ENCODE measurements at places on chromosomes 12 and 14.
A peak's percentile ranks its signal among the peaks of the same experiment; 100 is the strongest.

DNA sequence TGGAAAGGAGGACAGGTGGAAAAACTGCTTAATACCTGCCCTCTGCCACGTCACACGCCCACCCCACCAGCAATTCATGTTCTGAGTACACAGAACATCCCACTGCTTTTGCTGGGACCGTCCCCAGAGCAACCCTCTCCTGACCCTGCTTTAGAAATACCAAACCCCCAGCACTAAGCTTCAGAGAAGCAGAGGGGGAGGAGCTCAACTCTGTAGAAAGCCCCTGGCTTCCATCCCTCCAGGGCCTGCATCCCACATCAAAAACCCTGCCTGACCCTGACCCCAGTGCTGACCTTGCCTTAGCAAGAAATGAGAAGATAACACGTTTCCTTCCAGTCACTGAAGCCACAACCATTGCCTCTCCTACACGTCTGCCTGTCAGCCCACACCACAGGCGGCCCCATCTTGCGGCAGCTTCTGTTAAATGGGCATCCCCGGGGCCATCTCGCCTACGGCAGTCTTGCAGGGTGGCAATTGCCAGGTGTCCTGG, 19.7 kb downstream of the VDR start:
- DNase-seq: no peak

- DNase-seq: no peak
These were observed 189.6 kb downstream of the DUSP6 start for GRCh38 chr12:89162589-89163261.

- DNase-seq: no peak
These were observed 108.7 kb downstream of the SLC8A3 start for GRCh38 chr14:70080076-70080475.

DNA sequence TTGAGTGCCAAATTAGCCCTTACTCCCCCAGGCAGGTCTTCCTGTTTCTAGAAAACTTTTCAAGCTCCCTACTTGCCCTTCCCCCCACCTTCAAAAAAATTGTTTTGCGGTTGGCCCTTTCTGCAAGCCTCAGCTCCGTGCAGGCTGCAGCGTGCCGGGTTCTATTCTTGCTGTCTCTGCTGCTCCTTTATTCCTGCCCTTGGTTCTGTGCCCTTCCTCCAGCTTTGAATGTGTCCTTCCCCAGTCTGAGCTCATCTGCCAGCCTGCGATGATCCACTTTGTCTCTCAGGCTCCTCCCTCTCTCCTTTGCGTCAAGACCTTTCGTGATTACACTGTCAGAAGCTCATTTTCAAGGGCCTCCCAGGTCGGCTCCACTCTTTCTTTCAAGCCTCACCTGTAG, 98.6 kb downstream of the IRF2BPL start:
- peak; percentile 43 for DNase-seq

DNA sequence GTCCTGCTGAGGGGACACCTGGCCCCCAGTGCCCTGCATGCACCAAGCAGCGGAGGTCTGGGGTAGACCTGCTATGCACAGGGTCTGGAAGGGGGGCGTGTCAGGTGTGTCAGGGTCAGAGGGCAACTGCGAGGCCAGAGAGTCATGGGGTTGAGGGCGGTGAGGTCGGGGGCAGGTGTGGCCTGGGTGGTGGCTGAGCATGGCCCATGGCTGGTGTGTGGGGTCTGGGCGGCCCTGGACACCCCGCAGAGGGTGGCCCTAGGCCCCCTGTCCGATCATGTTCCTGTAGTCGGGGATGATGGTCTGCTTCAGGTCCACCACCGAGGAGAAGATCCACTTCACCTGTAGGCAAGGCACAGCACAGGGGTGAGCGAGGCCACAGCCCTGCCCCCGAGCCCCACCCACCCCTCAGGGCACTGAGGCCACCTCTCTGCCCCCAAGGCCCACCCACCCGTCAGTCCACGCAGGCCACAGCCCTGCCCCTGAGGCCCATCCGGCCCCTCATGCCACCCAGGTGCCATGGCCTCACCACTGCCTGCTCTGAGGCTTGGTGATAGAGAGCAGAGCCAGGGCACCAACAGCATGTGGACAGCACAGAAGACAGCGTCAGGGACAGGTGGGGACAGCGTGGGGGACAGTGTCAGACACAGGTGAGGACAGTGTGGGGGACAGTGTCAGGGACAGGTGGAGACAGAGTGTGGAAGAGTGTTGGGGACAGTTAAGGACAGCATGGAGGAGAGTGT, 211.3 kb downstream of the TMEM121 start:
- DNase-seq: no peak

DNA sequence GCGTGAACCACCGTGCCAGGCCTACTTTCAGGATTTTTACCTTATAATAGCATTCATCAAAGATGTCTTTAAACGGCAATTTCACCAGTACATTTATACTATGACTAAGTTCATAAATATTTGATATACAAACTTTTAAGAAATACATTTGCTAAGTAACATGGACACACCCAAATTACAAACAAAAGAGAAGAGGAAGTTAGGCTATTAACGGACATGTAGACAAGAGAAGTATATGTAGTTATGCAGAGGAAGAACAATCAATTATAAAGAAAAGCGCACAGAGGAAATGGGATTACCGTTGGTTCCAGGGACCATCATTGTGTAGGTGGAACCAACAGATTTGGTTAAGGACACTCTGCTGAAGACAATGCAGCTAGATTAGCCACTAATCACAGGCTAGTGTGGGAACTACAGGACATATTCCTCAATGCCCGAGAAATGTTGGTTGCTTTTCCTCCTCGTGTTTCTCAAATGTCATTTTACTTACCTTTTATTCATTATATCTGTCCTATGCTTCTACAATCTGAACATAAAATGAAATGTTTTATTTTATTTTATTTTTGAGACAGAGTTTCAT, 24.0 kb upstream of the PKP2 start:
- no peak for DNase-seq

DNA sequence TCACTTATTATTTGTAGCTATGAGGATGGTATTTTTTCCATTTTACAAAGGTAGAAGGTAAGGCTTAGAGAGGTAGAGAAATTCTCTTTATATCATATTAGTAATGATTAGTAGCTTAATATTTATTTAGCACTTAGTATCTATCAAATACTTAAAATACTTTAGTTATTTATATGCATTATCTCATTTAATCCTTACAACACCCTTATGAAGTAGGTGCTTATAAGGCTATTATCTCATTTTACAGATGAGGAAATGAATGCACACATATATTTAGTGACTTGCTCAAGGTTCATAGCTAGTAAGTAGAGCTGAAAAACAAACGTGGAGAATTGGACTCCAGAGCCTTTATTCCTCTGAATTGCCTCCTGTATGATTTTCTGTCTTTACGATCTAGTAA, 11.0 kb downstream of the RAB5B start:
- DNase-seq: no peak

GRCh38 chr12:53324113-53324778, 2.8 kb upstream of the AAAS start:
- peak; percentile 39 for DNase-seq

DNA sequence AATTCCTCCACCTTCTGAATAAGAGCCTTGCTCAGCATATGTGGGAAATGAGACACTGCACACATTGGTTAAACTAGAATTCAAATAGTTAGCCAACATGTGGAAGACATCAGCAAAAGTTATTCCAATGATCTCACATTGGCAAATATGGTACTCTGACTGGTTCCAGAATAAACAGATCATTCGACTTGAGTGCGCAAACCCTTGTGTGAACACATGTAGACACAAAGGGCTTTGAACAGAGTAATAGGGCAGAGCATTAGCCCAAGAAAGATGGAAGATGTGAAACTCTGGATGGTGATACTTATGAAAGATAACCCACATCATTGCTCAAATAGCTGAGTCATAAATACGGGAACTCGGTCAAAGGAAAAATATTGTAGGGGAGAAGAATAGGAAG, 1133.4 kb upstream of the SEL1L start:
- DNase-seq: no peak

- DNase-seq: no peak
These were observed 1.3 kb downstream of the TRHDE start for GRCh38 chr12:72273499-72273837.

- no peak for DNase-seq
These were observed 288.2 kb downstream of the PAWR start for GRCh38 chr12:79402606-79403005.

DNA sequence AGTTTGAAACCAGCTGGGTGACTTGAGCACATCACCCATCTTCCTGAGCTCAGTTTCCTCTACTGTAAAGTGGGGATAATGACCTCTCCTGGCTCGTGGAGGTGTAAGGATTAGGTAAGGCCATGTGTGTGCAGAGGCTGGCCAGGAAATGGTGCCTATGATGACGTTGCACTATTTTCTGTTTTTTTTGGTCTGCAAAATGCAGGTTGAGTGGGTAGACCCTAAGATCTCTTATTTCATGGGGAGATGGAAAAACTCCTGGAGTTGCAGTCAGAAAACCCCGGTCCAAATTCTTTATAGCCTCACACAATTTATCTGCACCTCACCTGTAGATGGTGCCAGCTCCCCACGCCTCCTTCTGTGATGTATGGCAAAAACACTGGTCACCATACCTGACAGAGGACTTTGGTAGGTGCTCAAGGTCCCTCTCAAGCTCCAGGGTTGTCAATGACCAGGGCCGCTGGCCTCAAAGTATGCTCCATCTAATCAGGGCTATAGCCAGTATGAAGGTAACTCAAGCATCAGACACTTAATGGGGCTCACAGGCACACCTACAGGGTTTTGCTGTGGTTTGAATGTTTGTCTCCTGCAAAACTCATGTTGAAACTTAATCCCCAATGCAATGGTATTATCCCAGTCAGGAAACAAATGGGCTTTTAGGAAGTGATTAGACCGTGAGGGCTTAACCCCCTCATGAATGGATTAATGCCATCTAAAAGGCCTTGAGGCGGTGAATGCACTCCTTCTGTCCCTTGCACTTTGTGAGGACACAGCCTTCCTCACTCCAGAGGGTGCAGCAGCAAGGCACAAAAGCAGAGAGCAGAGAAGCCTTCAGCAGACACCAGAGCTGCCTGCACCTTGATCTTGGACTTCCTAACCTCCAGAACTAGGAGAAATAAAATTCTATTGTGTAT, 17.6 kb downstream of the C14orf132 start:
- no peak for DNase-seq

DNA sequence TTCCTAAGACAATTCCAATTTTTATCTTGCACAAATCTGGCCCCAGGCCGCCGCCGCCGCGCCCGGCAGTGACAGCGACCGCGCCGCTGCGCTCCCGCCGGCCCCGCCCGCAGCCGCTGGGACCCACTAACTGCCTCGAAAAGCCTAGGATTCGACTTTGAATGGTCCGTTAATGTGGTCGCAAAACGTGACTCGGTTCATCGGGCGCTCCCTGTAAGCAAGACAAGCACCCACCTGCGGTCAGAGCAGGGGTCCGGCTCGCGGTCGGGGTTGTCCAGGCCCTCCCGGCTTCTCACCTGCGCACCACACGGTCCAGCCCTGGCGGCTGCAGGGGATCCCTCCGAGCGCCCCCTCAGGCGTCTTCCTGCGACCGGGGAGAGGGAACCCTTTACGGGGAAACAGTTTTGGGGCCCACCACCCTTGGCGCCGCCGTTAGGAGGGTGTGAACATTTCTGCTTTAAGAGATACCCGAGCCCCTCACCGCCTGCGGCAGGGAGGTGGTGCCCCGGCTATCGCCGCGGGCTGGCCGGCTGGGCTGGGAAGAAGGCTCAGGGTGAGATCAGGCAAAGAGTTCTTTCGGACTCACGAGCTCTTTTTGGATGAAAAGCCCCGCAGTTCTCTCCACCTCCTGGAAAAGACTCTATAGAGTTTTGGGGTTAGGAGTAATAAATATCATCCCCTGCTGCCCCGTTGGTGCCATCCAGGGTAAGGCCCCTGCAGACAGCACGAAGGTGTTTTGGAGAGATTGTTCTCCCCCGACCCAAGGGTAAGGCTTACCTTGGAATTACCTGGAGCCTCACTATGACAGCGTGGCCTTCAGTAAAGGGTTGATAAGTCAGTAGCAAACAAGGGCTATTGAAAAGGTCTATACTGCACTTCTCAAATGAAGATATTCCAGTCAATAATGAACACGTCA, 13.6 kb upstream of the FOXJ2 start:
- DNase-seq: no peak

DNA sequence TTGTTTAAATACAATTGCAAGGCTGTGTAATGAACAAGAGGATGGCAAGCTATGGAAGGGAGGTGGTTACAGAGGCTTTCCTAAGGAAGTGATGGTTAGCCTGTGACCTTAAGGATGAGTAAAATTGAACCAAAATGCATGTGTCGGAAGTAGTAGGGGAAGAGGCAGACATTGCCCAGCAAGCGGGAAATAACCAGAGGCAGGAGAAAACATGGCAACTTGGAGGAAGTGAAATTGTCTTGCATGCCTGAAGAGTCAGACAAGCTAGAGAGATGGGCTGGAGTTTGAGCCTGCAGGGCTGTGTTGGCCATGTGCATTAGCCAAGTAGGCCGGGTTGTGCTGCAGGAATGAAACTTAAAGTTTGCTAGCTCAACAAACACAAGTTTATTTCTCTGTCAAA, 96.2 kb downstream of the BTG1 start:
- no peak for DNase-seq

GRCh38 chr12:6867413-6868210, at the start of gene TPI1:
TSS of gene TPI1 (plus strand) at chr12:6867531. CDS start at chr12:6867567, 36 bp downstream.
- DNase-seq: peak; percentile 49

Data from central memory CD8-positive, alpha-beta T cell (primary cell).